ENCODE measurements at places on chromosomes 5 and 9.
A peak's percentile ranks its signal among the peaks of the same experiment; 100 is the strongest.

- no peak for DNase-seq
These were observed 37.5 kb upstream of the SHB start for GRCh38 chr9:38106488-38106887.

DNA sequence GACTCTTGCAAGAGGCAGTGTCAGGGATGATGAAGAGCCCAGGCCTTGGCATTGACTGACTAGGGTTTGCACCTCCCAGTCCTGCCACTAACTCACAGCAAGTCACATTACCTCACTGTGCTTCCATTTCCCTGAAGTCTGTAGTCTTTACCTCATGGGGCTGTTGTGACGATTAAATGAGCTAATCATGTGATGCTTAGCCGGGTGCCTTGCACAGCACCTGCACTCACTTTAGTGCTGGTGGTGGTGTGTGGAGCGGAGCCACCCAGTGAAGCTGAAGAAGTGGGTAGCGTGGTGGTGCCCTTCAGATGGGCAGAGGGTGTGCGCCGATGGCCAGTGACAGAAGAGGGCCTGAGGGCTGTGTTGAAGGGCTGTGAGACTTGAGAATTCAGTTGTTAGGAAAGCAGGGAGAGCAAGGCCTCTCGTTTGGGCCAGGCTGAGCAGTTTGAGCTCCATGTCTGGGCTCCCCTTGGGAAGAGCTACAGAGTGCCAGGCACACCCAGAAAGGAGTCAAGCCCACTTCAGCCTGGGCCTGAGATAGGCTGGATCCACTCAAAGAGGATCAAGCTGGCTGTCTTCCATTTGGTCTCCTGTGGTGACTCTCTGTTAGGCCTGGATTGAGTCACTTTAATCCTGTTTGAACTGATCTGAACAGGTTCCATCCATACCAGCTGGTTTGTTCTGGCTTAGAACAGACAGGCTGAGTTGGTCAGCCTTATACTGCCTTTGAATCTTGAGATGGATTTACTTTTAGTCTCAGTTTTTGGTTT lies 42.5 kb downstream of the RALGPS1 start:
- DNase-seq: no peak

- DNase-seq: no peak
These were observed 76.2 kb upstream of the LPAR1 start for GRCh38 chr9:111114486-111114885.

- no peak for DNase-seq
These were observed 51.8 kb upstream of the APC start for GRCh38 chr5:112685931-112686330.

GRCh38 chr9:126055381-126055985 lies 271.1 kb upstream of the MVB12B start:
- DNase-seq: peak; percentile 58

DNA sequence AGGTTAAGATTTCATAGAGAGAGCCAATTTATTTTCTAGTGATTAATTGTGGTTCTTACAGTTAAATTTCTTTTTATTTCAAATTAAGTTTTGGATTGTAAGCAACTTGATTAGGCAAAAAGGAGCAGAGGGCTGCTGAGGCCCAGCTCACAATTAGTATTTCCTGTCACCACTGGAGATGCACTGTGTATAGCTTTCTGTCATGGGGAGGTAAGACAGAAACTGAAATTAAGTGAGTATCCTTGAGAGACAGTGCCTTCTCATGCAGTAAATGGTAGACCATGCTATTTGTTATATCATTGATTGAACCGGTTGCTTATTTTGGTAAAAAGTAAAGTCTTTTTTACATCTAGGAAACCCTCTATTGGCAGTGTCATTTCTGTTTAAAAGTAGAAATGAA lies 190.7 kb downstream of the CCDC171 start:
- DNase-seq: no peak

- DNase-seq: no peak
These were observed 17.0 kb downstream of the CAMK2A start for GRCh38 chr5:150272531-150272930.

GRCh38 chr5:176792655-176793342 lies 17.6 kb upstream of the UNC5A start:
- no peak for DNase-seq

DNA sequence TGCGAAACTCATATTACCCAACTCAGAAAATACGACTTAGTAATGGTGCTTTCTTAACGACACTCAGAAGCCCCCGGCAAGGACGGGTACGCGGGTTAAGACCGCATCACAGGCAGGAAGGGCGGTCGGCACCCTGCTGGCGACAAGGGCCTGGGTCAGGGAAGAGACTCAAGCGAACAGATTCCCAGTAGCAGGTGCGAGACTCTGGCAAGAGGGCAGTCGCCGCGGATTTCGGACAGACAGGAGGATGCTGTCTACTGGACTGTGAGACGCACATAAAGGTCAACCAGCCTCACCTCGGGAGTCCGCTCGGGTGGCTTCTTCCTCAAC lies 398 bp downstream of the RAPGEF6 start:
- DNase-seq: no peak

DNA sequence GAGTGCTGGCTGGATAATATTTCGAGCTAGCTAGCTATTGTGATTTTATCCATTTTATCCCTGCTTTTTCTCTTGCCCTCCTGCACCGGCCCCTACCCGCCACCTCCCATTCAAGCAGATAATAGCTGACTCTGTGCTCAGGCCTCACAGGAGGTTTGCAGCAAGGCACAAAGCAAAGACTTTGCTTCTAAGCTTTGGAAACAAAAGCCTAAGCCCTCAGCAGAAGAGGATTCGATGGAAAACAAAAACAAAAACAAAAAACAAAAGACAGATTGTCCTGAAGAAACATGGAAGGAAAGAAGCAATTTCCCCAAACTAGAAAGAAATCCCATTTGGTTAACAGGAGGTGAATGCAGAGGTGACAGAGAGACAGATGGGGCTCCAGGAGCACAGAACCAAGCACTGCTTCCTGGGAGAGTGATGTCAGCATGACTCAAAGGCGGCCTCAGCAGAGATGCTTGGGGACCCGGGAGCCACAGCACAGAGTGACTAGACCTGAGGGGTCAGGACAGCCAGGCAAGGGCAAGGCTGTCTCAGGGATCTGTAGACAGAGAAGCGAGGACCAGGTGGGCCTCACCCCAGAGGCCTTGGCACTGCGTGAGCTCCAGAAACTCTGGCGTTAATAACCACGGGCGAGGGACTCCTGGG lies 28.4 kb downstream of the MTX3 start:
- no peak for DNase-seq

DNA sequence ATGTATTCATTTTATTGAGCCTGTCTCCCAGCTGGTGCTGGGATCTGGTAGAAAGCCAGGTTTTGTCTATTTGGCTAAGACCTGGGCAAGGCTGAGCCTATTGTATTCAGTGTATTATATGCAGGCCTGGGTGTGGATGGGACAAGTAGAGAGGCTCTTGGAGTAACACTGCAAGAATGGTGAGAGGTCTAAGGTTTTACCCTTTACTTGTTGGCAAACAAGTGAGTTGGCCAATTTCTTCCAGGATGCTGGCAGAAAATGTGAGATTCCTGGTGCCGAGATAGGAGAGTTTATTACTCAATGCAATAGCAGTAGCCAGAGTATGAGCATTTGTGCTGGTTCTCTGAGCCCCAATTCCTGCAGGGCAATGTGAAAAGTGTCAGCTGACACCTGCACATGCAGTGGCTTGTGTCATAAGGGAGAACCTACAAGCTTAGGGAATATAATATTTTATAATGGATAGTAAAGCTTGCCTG lies 141.7 kb upstream of the PRLR start:
- no peak for DNase-seq

DNA sequence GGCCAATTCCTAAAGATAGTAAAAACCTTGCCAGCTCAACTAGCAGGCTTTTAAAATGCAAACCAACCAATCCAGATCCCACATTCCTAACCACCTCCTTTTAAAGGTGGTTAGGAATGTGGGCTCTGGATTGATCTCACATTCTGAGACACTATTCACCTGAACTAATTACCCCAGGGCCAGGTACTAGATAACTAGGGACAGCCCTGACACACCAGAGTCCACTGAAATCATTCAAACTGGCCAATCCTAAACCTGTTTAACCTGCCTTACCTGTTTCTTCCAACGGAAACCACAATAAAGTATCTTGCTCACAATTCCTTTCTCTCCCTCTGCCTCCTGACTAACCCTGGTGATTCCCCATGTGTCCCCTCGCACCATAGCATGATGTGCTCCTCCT lies 168.3 kb upstream of the DMAC1 start:
- no peak for DNase-seq

GRCh38 chr9:13128266-13128860 lies 151.1 kb downstream of the MPDZ start:
- DNase-seq: no peak

GRCh38 chr9:103364753-103365152 lies 369.6 kb downstream of the CYLC2 start:
- DNase-seq: no peak

DNA sequence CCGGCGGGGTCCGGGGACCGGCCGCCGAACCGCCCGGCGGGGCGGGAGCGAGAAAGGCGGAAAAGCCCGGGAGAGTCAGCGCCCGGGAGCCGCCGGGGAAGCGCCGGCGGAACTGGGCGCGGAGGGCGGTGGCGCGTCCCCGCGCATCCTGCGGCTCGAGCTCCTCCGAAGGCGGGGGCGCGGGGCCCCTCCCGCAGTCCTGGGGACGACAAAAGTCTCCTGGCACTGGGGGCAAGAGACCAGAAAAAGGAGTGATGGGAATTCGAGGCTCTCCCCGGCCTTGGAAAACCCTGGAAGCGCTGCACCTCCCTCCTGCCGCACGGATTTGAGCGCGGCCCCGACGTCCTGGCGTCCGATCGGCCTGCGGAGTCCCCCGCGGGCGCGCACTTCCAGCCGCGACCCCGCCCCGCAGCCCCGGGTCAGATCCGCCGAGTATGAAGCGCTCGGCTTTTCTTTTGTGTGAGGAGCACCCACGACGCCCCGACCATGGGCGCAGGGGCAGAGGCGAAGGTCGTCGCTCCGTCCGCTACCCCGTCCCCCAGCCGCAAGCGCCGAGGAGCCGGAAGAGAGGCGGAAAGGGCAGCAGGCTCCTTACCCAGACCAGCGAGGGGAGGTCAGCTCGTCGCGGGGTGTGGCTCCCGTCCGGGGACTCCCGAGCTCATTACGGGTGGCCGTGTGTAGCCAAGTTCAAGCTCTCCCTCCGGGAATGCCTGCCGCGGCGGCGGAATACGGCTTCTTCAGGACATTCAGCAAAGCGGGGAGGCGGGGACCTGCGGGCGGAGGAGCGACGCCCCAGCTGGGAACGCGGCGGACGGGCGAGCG lies at the start of gene EPB41L4A:
TSS of gene EPB41L4A (minus strand) at position 114 of the 822 bp plus-strand sequence. CDS start 238 bp downstream, outside the sequence.
- peak; percentile 81 for DNase-seq

DNA sequence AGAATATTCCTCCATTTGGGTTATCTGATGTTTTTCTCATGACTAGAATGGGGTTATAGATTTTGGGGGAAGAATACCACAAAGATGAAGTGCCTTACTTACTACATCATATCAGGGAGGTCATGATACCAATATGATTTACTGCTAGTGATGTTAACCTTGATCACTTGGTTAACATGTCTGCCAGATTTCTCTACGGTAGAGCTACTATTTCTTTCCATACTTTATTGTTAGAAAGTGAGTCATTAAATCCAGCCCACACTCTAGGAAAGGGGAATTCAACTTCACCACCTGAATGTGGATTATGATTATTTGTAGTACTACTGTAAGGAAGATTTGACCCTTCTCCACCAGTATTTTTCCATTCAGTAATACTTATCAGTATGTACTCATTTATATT lies 64.7 kb downstream of the UBE2R2 start:
- no peak for DNase-seq

GRCh38 chr5:12570688-12571087 lies 666.4 kb upstream of the CTNND2 start:
- no peak for DNase-seq

DNA sequence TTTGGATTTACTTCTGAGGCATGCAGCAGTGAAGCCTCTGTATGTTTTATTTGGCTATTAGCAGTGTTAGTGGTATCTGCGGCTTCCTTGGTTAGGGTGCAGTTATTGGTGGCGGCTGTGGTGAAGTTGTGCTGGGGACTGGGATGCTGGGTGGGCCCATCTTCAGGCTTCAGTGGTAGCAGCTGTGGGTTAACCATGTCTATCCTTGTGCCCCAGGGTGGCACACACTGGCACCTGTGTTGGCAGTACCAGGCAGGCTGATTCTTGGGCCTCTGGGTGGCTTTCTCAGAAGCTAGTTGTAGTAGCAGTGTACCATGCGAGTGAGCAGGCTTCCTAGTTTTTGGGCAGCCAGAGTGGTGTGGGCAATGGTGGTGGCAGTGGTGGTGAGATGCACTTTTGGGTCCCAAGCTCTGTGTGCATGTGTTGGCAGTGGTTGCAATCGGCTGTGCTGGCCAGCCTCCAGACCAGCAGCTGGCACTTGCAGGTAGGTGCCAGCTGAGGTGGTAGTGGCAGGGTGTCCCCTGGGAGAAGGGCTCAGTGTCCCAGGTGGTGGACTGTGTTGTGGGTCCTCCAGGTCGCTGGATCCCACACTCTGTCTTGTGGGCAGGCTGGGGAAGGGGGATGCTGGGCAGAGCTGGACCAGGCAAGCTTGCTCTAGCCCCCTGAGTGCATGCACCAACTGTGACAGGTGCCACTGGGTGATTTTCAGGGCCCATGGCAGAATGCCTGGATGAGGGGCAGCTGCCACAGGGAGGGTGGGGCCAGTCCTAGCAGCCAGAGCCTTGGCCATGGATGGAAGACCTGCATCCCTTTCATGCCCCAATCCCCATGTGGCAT lies 13.6 kb downstream of the AHRR start:
- no peak for DNase-seq

GRCh38 chr5:74623006-74623611 lies 17.4 kb downstream of the ENC1 start:
- DNase-seq: no peak

- no peak for DNase-seq
These were observed 371.2 kb downstream of the CDH18 start for GRCh38 chr5:19616701-19617215.

DNA sequence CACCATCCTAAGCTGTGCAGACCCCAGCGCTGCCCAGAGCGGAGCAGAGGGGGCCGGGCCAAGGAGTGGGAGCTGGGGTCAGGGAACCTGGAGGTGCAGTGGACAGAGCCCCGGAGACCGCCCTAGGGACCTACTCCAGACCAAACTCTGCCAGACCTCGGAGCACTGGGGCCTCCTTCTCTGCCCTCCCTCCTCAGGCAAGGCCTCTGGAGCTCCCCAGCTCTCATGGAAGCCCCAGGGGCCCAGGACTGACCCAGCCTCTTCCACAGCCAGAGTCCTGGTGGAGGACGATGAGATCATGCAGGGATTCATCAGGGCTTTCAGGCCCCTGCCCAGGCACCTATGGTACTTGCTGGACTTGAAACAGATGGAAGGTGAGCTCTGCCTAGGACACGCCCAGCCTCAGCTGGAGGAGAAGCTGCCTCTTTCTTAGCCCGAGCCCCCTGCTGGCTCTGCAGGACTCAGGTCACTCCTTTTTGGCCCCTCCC lies 3.6 kb downstream of the PAEP start:
- DNase-seq: no peak

GRCh38 chr9:126561582-126561981 lies 52.1 kb upstream of the LMX1B start:
- no peak for DNase-seq
